ENCODE measurements at places on chromosomes 13 and 19. TPM values are rescaled to one million over a fixed set of nuclear protein-coding genes. Genes with fewer than 3 reads are reported as not detected.

GRCh38 chr13:37385956-37386670, 212.5 kb downstream of the POSTN start:
- peak; percentile 71 for DNase-seq

DNA sequence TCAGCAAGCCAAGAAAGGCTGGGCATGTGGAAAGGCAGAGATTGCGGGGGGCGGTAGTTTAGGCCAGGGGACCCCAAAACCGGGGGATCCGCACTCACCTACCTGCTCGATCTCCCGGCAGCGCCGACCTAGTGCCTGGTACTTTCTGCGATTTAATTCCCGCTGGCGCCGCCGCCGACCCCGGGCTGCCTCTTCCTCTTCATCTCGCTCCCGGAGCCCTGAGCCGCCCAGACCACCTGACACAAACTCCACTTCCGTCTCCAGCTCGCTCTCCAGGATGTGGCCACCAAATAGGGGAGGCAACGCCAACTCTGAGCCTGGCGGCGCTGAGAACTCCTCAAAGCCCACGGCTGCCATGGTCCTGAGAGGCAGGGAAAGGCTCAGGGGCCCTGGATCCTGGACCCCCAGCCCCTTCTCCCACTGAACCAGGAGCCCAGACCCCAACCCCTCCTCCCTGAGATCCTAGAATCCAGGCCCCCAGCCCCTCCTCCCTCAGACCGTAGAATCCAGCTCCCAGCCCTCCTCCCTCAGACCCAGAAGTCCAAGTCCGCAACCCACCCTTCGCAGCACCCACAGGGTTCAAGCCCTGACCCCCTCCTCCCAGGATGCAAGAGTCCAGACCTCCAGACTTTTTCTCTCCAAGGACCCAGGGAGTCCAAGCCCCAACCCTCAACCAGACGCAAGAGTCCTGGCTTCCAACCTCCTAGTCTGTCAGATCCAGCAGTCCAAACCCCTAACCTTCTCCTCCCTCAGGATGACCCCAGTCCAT, 933 bp downstream of the TFPT start:
- DNase-seq: peak; percentile 32

The SIGLEC11 gene
- total RNA-seq: not detected

The MAST1 gene
- total RNA-seq: 5.4 TPM

DNA sequence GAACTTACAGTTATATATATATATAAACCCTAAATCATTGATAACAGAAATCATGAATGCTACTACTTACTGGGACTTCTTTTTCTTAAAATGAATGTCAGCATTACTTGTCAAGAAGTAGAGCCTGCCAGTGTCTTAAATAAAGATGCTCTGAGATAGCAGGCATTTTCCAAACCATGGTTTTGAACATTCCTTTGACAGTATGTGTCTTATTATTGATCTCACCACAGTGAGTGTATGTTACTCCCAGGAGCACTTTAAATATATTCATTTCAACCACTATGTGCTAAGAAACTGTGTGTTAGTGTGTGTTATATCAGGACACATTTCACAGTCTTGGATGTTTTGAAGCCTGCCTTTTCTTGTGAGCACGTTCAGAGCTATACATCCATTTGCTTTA, 28.2 kb downstream of the TNFRSF19 start:
- no peak for DNase-seq

DNA sequence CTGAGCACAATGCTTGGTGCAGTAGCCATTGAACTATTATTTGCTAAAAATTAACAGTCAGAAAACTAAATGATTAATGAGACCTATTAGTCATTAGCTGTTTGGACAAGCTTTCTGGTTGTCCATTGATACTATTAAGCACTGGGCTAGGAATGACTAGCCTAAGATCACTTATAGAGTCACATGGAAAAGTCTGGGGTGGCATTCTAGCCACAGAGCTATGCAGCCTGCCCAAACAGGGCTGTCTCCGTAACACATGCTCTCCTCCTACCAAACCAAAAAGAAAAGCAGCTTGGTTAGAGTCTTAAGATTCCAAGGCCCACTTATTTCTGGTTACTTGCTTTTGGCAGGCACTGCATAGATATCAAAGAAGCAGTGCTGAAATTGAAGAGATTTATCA, 193.5 kb upstream of the NBEA start:
- peak; percentile 72 for DNase-seq

The OXGR1 gene
- total RNA-seq: 0.36 TPM

The SETDB2 gene
- 5.6 TPM for total RNA-seq

DNA sequence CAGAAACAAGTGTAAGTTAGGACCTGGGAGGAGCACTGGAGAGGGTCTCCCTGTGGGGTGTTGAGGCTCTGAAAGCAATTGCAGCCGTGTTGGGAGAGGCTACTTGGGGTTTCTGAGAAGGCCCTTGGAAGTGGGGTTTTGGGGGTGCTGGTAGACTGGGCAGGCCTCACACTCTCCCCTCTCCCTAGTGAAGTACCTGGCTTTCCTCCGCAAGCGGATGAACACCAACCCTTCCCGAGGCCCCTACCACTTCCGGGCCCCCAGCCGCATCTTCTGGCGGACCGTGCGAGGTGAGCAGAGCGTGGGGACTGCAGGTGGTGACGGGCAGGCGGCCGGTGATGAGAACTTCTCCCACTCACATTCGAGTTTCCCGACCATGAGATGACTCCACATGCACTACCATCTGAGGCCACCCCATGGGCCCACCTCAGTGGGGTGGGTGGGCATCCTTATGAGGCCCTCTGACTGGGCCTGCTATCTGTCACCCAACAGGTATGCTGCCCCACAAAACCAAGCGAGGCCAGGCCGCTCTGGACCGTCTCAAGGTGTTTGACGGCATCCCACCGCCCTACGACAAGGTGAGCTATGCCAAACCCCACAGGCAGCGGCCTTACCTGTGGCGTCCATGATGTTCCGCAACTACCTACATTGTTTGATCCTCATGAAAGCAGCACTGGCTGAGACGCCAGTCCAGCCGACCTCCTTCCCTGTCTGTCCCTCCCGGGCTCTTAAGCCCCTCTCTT, 3.0 kb downstream of the RPL13A start:
- no peak for DNase-seq

The ZC3H4 gene
- total RNA-seq: 36.6 TPM

DNA sequence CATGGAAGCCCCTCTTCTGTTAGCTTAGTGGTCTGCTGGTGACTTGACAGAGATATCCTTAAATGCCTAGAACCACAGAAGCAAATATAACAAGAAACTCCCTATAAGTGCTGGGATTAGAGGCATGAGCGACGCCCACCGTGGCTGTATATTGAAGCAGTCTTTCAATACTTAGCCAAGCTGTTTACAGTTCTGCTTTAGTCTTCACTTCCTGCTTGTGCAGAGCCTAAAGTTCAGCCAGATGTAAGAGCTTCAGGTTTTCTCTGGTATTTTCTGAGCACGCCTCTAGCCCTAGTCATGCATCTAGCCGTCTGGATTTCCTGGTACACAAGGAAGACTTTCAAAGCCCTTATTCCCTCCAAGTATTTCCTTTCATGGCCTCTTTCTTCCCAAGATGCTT, 28.5 kb downstream of the TRPM4 start:
- DNase-seq: no peak

- DNase-seq: no peak
These were observed 30.8 kb upstream of the RFC3 start for GRCh38 chr13:33787051-33787591.

GRCh38 chr13:71851498-71852409, 15.2 kb downstream of the DACH1 start:
- no peak for DNase-seq

DNA sequence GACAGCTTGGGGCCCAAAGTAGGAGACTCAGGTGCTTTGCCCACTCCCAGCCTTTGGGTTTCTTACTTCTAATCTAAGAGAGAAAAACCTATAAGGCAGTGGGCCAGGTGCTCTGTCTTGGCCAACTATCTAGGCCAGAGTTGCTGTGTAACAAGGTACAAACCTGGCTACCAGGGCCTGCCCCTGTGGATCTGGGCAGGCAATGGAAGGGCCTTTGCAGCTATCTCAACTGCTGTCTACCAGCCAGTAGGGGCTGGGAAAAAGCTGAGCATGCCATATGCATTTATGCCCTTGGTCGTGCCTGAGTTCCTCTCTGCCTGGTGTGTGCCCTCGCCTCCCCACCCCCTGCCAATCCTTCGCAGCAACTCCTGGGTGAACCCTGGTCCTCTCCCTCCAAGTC, 16.7 kb upstream of the SERPINE3 start:
- DNase-seq: no peak

GRCh38 chr19:39809368-39809767, 24.6 kb downstream of the DYRK1B start:
- no peak for DNase-seq

DNA sequence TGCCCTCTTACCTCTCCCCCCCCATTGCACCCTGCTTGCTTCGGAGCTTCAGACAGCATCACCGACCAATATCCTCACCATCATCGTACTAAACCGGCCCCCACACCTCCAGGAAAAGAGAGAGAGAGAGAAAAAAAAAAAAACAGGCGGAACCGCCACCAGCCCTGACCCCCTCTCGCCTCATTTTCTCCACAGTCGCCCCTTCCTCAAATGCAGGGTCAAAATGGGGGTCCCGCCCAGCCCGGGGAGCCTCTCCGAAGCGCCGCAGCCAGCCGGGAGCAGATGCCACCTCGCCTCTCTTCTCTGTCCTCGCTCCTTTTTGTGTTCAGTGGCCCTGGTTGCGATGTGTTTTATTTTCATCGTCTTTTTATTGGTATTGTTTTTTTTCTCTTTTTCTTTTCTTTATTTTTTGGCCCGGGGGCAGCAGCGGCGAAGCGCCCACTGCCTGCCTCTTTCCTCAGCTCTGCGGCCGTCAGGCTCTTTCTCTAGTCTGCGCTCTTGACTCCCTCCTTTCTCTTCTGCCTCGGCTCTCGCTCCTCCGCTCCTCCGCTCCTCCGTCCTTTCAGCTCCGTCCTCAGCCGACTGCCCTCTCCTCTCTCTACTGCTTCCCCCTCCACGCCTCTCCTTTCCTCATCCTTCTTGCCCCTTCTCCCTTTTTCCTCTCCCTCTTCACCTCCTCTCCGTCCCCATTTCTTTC, 41.4 kb downstream of the DEDD2 start:
- DNase-seq: peak; percentile 20

GRCh38 chr19:22619371-22619770, 14.8 kb upstream of the ZNF492 start:
- DNase-seq: no peak

GRCh38 chr13:69287050-69287698, 820.5 kb upstream of the ATXN8OS start:
- no peak for DNase-seq

DNA sequence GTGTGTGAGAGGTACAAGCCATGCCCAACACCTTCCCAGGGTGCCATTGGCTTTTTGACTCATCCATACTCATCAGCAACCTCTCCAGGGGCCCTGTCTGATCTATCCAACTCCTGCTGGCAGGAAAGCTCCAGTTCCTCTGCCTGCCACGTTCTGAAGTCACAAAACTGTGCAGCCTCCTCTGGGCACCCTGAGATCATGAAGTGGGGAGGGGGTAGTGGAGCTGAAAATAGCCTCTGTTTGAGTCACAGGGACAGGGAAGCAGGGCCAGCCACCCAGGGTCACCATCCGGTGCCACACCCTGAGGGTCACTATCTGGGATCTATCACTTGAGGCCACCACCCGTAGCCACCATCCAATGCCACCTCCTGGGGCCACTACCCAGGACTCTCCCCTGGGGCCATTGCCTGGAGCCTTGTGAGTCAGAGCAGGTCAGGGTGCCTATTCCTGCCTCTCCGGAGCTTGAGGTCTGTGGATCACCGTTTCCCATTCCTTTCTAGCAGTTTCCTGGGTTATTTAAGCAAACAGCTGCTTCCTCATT, 172.1 kb downstream of the NUFIP1 start:
- peak; percentile 53 for DNase-seq

The PTGIR gene
- 0.52 TPM for total RNA-seq

- DNase-seq: no peak
These were observed 14.3 kb upstream of the SBK3 start for GRCh38 chr19:55559684-55560083.

DNA sequence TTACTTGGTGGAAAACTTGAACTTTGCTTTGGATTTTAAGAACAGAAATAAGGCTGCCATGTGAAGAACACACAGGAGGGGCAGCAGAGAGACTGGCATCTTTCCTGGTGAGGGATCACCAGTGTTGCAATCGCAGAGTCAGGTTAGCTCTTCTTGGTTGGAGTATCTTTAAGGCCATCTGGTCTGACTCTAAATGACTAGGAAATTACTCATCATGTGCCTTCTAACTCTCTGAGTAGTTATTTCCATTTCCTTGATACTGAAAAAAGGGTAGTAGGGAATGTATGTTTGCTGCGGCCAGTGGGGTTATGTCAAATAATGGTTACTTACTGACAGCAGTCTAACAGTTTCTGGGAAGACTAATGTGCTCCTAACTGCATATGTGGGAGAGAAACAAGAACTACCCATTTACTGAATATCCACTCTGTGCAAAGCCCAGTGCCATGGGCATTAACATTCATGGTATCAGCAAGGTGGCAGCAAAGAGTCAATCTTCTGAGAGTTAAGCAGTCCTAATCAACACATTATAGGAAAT, 122.1 kb downstream of the COG6 start:
- peak; percentile 95 for DNase-seq

DNA sequence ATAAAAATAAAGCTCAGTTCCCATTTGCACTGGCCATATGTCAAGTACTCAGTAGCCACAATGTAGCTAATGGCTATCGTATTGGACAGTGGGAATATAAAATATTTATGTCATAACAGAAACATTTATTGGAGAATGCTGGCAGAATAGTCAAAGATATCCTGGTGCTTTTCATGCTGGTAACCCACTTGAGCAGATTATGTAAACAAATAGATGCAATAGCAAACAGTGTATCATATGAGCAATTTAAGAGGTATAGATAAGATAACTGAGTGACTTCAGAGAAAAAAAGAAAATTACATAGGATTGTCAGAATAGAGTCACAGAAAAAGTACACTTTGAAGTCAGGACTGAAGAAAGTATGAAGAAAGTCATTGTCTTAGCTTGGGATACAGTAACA, 426.6 kb downstream of the NDFIP2 start:
- DNase-seq: no peak

The NFKBIB gene
- total RNA-seq: 21.7 TPM

DNA sequence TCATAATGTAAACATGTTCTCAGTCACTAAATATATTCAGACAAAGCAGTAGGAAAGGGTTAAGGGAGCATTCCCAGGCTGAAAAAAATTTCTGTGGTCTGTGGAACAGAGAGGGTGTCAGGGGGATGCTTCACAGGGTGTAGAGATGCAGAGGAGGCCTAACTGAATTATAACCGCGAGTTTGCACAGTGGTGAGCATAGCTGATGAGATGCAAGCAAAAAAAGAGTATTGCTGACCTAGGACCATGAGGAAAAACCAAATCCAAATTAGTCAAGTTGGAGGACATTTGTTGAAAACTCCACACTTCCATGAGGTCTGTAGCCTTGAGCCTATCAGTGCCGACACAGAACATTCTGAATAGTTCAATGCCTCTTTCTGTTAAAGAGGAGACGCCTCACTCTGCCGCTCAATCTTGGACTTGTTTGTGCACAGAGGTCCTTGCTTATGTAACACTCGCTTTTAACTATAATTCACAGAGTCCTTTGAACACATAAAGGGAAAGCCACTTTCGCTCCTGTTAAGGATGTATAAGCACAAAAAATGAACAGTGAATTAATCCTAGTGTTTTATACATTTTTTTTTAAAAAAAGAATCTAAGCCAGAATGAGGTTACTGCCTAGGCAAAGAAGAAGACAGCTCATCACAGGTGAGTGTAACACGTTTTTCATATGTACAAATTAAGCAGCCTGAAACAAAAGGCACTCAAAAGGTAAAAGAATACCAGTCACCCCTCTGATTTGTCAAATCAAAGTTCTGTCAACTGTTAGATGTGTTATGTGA, 25.8 kb upstream of the INTS6 start:
- DNase-seq: no peak

The MAN2B1 gene
- 129 TPM for total RNA-seq
